Right ventricle myocardium inferior (tissue), 1 donor: ENCODE measurements at places on chromosomes 11 and 22. TPM values are rescaled to one million over a fixed set of nuclear protein-coding genes. Genes with fewer than 3 reads are reported as not detected.

DNA sequence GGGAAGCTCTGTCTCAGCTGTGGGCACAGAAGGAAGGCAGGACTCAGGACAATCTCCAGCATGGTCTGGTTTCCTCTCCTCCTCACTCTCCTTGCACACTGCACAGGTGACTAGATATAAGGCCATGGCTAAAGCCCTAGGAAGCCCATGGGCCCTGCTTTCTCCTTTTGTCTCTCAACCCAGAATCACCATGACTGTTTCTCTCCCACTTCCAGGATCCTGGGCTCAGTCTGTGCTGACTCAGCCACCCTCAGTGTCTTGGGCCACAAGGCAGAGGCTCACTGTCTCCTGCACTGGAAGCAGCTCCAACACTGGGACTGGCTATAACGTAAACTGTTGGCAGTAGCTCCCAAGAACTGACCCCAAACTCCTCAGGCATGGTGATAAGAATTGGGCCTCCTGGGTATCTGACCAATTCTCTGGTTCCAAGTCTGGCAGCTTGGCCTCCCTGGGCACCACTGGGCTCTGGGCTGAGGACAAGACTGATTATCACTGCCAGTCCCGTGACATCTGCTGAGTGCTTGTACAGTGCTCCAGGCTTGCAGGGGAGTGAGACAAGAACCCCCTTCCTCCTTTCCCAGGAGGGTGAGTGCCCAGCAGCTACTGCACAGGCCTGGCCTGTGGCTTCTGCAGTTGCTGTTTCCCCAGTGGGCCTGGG is 104.0 kb upstream of the TOP3B start:
- no peak for DNase-seq

The C22orf31 gene
- total RNA-seq, result not detected

- no peak for DNase-seq
Observed at GRCh38 chr11:128890543-128891368, at the start of gene KCNJ5. TSS of gene KCNJ5 (plus strand) at chr11:128891356. CDS start at chr11:128911274, 19,918 bp downstream.

The MYO18B gene
- total RNA-seq, result 139 TPM

DNA sequence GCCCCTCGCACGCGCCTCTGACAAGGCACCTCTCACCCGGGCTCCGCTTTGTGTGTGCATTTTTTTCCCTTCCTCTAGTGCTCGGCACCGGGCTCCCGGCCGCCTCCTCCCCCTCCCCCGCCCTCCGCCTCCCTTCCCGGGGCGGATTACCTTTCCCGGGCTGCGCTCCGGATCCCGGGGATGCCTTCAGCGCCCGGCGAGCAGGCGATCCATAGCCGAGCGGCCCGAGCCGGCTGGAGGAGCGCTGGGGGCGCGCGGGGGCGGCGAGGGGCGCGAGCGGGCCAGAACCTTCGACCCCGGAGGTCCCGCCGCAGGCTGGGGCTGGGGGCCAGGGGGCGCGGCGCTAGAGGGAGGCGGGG is 282 bp downstream of the MPPED2 start:
- DNase-seq, result no peak

DNA sequence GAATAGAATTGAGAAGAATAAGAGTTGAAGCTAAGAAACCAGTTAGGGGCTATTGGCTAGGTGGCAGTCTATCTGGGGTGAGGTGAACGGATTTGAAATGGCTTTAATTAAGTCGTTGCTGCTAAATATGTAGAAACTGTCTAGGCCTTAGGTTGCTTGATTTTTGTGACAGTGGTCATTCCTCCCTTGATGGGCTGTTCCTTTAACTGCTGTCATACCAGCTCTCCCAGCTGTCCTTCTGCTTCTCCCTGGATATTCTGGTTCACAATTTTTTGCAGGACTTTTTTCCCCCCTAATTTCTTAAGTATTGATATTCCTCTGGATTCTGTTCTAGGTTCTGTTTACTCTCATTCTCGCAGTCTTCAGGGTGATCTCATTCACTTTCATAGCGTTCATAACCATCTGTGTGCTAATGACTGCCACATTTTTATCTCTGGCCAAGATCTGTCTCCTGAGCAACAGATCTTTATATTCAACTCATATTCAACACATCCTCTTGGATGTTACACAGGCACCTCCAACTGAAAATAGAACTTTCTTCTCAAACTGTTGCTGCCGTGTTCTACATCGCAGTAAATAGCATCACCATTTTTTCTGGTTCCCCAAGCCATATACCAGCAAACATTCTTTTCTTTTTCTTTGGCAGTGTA is 134.1 kb downstream of the UVRAG start:
- DNase-seq, result no peak
